NCI-H460 (cell line): ENCODE measurements at places on chromosomes 4 and X.

DNA sequence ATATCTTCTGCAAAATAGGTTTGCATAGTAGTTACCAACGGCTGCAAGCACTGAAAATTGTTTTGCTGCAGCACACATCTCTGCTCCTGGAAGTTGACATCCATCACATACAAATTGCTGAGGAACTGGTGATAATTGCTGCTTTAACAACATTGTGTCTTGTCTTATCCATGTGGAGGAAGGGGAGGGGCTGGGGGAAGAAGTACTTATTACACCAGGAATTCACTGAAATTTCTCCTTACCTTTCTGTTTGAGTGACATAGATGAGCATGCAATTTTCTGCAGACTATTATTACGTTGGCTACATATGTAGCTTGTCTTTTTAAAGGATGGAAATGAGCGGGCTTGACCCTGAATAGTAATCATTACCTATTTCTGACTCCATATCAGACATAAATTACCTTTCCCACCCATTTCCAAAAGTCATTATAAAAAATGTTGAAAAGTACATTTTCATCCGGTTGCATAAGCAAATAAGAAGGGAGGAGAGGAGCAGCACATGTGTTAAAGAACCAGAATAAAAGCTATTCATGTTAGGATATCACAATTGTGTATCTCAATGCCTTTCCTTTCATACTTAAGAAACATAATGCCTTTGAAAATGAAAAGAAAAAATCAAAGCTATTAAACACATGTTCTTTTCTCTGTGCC is 1905.6 kb downstream of the PCDH7 start:
- no peak for DNase-seq

DNA sequence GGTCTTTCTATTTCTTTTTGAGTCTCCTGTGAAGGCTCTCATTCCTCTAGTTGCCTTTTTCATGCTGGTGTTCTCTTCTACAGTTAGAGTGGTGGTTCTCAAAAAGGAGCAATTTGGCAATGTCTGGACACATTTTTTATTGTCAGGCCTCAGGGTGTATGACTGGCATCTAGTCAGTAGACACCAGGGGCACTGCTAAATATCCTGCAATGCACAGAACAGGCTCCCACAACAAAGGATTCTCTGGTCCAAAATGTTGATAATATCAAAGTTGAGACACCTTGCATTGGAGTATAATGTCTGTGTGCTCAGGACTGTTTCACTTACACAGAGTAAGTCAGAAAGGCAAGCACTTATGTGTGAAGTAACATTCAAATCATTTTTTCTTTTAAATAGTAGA is 1360.7 kb downstream of the ADGRL3 start:
- DNase-seq, result no peak

GRCh38 chr4:10441512-10441911 is 15.7 kb downstream of the ZNF518B start:
- no peak for DNase-seq

DNA sequence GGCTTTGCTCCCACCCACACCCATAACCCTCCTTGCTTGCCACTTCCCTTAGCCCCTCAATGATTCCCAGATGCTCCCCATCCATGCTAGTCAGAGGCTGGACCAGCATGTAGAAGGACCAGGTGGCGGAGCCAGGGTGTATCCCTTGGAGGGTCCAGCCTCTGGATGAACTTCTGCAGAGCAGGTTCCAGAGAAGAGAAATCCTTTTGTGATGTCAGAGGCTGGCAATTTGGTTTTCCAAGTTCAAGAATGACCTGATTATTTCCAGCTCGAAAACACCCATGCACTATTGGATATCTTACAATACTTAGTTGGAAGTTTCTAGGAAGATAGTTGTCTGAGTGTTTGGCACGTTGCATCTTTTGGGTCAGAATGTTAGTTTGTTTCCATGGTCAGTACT is 168.3 kb upstream of the RPS6KA3 start:
- no peak for DNase-seq

- DNase-seq, result no peak
These were observed 280.2 kb upstream of the SLC7A11 start for GRCh38 chr4:138522366-138522765.

GRCh38 chr4:76874176-76874575 is 23.8 kb downstream of the SOWAHB start:
- no peak for DNase-seq
